Effector CD8-positive, alpha-beta T cell (primary cell): ENCODE measurements at places on chromosomes 2 and 18.

- no peak for DNase-seq
These were observed 43.4 kb upstream of the OTOF start for GRCh38 chr2:26521054-26521912.

DNA sequence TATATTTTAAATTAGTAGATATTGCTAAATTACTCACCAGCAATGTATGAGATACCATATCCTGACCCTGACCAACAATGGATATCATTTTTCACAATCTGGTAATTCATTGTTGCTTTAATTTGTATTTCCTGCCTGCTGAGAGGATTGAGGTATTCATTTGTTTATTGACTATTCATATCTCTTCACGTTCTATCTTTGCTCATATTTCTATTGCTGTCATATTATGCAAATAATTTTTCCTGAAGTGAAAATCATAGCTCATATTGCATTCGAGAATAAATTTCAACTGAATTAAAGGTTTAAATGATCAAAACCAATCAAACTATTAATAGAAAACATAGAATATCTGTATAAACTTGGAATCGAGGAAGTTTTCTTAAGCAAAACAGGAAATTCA, 31.0 kb downstream of the INO80D start:
- no peak for DNase-seq

DNA sequence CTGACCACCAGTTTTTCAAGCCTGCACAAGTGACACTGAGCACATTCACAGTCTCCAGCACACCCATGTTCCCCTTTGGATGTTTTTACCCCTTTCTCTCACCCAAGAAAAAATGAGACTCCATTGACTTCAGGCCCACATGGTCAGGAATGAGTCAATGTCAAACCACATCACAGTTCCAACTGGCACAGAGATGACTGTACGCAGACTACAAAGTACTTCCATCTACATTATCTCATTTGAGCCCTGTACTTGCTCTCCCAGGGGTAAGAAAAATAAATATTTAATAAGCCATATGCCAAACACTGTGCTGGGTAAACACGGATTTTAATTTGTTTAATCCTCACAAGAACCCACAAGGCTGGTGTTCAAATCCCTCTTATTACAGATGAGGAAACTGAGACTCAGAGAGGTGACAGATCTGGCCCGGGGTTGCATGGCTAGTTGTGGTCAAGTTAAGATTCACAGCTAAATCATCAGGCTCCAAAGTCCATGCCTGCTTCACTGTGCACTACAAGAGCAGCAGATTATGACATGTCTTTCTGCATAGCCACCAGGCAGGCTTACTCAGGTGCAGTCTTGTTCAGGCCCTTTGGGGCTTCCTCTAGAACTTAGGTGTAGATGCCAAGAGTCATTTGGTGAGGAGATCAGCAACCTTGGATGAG, 106.1 kb downstream of the TXNL1 start:
- no peak for DNase-seq

DNA sequence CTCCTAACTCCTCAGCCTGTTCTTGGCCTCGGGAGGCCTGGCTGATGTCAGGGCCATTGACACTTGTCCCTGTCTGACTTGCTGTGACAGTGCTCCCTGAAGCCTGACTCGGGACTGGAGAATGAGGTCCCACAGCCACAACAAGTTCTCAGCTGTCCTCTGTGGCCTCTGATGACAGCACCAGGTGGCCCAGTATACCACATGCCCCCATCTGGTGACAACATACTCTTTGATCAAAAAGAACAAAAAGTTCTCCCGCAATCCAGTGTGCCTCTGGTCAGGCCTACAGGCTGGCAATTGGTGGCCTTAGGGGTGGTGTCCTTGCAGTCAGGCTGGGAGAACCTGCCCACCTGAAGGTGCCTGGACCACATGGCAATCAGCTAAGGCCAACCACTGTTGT, 102.6 kb downstream of the SEPTIN10 start:
- no peak for DNase-seq

GRCh38 chr2:127154396-127154795, 47.4 kb upstream of the BIN1 start:
- DNase-seq: no peak

- DNase-seq: no peak
These were observed 768.9 kb downstream of the SLC4A3 start for GRCh38 chr2:220396287-220396686.

DNA sequence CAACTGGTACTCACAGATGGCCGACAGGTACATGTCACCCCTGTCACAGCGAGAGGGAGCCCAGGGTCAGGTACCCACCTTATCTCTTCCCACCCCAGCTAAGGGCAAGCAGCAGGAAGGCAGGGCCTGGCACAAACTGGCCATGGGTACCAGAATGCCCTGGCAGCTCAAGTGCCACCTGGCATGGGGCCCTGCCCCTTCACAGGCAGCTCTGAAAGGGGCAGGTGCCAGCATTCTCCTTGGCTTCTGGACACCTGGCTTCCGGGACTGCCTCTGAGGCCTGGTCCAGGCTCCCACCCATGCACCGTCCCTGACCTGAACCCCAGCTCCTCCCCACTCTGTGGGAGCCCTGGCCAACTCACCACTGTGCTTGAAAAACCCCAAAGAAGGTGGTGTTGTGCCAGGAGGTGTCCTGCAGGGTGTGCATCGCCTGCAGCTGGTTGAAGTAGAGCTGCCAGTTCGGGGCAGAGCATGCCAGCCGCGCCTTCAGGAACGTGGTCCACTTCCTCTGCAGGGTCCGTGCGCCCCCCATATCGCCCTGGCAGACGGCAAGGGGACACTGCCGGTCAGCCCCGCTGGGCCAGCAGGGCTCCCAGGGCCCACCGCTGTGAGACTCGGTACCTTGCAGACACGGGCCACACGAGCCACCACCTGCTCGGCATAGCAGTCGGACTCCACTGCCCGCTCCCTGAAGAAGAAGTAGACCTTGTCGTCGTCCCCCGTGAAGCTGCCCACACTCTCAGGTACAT, 5.4 kb downstream of the SEMA4C start:
- no peak for DNase-seq

DNA sequence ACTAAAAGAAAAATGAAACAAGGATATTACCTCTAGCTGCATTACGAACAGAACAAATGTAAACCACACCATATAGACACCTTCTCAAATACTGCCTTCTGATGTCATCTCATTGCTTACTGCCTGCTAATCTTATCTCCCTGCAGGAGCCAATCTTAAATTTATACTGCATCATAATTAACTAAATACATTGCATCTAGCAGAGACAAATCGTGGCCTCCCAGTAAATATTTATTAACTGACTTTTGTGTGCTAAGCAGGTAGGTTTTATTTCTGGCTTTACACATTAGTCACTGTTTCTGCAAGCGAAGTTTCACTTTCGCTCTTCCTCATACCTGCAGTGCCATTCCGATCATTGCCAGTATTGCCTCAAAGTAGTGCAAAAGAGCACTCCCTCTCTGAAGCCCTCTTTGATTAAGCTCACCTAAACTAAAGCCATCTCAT, 67.5 kb downstream of the SPATS2L start:
- DNase-seq: no peak

DNA sequence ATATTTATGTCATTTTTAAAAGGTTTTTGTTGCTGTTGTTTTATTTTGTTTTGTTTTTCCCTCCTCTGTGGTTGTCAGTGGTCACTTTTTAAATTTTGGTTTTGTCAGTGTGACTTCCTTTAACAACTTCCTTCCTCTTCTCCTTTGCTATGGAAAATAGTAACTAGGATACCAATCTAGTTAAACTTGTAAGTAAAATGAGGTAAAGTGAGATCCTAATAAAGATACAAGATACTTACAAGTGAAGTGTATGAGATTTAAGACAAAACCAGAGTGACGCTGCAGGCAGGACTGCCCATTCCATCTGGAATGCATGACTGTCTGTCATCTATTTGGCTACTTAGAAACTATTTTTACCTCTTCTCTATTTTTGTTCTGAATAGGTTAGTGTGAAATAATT, 30.6 kb upstream of the CREB1 start:
- DNase-seq: no peak

- DNase-seq: no peak
These were observed 205.1 kb upstream of the TNP1 start for GRCh38 chr2:217065012-217065290.

- no peak for DNase-seq
These were observed 54.6 kb upstream of the TNP1 start for GRCh38 chr2:216914491-216914890.

DNA sequence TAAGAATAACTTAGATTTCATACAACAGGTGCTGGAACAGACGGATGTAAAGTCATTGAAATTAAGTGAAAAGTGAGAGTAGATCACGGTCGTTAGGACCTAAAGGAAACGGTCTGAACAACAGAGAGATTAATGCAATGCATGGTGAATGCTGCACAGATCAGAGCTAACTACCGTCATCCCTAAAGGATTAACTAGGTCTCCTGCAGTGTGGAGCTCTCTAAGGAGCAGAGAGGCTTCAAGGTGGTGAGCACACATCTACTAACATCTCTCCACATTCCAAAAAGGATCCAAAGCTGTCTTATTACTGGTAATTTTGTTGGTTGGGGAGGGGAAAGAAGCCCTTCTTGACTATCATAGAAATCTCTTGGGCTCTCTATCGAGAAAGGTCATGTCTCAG, 75.3 kb downstream of the CABYR start:
- DNase-seq: no peak

GRCh38 chr18:4241090-4241617, 214.0 kb downstream of the DLGAP1 start:
- DNase-seq: no peak

DNA sequence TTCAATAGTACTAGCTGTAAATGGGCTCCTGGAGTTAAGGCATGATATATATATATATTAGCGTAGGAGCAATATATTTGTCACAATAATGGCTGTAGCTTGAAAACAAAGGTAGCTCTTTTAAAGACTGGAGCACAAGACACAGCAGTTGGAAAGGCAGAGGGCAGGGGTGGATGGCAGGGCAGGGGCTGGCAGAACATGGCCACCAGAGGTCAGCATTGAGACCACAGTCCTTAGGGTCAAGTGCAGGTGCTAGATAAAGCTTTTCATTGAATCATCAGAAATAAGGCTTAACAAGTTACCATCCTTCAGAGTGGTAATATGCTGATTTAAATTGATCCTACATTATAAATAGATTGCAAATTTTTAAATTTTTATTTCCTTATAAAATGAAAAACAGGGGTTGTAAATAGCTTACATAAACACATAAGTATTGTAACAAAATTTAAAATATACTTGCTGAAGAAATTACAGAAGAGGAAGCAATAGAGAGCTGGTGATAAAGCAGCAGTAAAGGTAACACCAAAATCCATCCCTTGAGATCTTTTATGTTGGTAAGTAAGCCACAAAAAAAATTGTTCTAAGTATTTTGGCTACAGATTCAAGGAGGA, 161.2 kb upstream of the PIEZO2 start:
- no peak for DNase-seq

GRCh38 chr18:73156117-73156516, 288.3 kb upstream of the NETO1 start:
- DNase-seq: no peak

DNA sequence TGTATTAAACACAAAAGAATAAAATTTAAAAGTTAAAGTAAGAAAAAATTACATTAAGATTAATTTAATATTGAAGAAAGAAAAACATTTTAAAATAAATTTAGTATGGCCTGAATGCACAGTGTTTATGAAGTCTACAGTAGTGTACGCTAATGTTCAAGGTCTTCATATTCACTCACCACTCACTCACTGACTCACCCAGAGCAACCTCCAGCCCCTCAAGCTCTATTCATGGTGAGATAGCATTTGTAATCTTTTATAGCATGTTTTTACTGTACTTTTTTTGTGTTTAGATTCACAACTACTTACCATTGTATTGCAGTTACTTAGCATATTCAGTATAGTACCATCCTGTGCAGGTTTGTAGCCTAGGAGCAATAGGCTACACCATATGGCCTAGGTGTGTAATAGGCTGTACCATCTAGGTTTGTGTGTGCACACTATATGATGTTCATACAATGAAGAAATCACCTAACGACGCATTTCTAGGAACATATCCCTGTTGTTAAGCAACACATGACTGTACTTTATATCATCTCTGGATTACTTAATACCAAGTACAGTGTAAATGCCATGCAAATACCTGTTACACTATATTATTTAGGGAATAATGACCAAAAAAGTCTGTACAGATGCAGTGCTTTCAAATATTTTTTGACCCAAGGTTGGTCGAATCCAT, 144.0 kb upstream of the IL1R2 start:
- DNase-seq: no peak

- DNase-seq: no peak
These were observed 1919.9 kb upstream of the LRRTM1 start for GRCh38 chr2:82224301-82224940.

DNA sequence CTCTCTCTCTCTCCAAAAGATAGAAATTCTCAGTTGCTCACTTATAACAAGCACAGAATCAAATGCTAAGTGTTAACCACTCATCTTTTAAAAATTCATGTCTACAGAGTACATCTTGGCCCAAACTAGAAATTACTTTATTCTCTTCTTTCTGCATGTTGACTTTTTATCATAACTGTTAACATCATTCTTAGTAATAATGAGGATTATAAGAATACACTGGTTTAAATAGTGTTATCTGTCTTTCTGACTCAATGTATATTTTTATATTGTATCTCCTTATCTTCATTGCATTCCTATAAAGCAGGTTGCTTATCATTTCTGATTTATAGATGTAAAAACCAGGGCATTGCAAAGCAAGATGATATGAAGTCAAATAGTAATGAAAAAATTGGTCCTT, 17.8 kb upstream of the KLF7 start:
- no peak for DNase-seq

- DNase-seq: no peak
These were observed 21.7 kb downstream of the LBH start for GRCh38 chr2:30252723-30253701.

- no peak for DNase-seq
These were observed 113.1 kb downstream of the NFATC1 start for GRCh38 chr18:79508565-79509535.

DNA sequence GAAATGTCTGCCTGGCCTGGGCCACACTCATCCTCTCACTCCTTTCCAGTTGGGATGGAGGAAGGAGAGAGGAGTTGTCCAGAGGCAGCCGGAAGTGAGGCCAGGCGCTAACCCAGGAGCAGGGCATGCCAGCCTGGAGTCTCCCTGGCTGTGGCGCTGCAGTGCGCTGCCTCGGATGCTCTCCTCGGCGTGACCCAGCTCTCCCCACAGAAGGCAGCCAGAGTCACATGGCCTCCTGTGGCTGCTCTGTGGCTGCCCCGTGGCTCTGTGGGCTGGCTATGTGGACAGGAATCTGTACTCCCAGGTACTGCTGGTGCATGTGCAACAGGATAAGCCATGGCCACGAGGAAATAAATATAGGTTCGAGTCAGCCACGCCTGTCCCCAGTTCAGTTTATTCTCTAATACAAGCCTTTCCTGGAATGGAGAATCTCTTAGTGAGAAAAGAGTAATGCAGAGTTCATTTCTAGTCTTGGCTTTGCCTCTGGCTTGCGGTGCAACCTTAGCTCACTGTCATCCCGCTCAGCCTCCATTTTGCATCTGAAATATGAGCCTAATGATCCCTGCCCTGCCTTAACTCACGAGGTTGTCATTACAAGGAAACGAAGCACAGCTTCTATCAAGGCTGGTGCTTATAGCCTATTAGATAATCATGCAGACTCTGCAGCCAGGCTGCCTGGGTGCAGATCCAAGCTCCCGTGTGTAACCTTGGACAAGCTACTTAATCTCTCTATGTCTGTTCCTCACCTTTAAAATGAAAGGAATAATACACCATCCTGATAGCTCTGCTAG, 106.3 kb downstream of the ANTXR1 start:
- DNase-seq: no peak

GRCh38 chr2:197599285-197599965, 76.0 kb downstream of the RFTN2 start:
- peak; percentile 14 for DNase-seq
